ENCODE measurements at places on chromosomes 5 and 9.

DNA sequence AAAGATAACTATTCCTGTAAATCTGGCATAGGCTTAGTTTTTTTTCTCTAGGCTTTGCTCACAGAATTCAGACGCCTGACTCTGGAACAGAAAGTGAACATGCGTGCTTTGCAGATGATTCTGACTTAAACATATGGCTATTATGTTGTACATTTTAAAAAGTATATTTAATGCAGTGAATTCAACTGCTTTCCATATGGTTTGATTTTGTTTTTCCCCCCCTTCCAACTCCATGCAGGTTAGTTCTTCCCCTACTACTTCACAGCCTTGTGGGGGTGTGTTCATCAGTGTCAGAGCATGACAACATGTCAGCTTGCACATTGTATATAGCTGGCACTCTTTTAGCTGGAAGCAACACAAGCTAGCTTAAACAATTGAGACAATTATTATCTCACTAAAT lies 226.8 kb downstream of the TMEM167A start:
- DNase-seq, result no peak

- no peak for DNase-seq
Observed at GRCh38 chr5:153209687-153210086, 280.8 kb upstream of the GRIA1 start.

DNA sequence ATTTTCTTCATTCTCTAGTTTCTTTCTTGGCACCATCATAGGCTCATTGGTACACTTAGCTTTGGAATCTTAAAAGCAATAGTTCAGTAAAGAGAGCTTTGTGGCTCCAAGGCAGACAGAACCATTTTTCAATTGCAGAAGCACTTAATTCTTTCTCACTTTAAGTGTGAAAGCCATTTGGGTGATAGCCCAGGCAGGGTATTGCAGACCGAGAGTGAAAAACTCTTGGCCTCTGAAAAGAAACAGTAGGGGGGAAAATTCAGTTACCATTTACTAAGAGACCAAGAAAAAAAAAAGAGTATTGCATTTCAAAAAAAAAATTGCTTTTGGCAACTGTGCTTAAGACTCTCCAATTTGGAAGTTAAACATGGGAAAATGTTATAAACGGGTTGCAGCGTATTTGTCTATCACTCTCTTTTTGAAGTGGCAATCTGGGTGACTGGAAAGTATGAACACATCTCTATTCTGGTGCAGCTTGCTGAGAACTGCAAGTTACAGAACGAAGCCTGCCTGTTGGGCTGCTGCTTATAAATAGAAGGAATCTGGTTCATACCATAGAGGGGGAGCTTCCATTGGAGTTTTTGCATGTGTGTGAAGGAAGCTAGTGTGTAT lies 170.5 kb downstream of the TLE4 start:
- DNase-seq, result peak; percentile 50

DNA sequence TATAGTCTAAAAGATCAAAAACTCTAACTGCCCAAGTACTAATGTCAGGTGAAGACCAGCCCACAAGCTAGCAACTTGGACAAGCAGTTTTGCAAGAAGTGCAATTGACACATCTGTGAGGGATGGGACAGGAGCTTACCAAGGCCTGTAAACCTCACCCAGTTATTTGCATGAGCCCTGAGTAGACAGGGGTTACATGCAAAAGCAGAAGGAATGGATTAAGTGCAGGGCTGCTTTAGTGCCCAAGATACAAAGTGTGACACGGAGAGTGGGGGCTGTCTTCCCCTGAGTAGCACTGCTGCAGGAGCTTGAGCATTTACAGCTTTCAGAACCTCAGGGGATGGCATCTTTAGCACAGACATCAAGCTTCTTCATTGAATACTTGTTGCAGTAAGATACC lies 286.7 kb downstream of the ELAVL2 start:
- no peak for DNase-seq

DNA sequence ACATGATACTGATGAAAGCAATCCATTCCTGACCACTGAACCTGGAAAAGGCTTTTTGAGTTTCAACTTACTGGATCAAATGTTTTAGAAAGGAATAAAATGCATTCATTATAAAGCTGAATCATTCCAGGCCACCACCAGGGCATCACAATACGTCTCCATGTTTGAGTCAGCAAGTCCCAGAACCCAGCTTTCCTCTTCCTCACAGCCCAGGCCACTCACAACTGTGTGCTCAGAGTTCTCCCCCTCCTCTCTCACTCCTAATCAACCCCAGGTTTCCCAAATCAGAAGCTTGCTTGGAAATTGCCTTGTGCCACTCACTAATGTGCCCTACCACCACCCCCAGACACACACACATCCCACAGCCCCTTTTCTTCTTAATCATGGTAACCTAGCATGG lies 91.7 kb downstream of the GNA14 start:
- no peak for DNase-seq

- no peak for DNase-seq
Observed at GRCh38 chr5:27208051-27208450, 169.7 kb upstream of the CDH9 start.

DNA sequence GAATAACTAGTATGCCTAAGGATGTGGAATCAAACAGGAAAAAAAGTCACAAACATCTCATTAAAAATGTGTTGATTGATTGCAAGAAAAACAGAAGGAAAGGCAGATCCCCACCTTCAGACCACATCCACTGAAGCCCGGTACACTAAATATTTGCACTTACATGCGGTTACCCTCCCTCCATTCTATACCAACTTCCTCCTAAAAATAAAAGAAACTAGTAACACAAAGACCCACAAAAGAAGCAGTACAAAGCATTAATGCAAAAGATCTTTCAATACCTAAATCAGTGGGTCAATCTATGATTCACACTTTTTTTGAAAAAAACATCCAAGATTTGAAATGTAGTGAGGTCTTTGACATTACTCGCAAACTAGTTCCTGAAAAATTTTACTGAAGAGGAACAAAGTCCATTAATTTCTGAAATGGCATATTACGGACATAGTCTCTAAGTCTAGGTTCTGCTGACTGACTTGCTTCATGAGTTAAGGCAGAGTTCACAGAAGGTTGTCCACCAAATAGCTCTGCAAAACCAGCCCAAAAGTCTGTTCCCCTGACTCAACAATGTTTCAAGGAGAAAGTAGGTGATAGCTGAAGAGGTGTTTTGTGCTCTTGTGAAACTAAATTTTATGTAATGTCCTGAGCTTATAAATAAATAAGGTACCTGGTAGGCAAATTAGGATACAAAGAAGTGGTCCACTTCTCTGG lies 100.7 kb downstream of the PAM start:
- DNase-seq, result no peak

DNA sequence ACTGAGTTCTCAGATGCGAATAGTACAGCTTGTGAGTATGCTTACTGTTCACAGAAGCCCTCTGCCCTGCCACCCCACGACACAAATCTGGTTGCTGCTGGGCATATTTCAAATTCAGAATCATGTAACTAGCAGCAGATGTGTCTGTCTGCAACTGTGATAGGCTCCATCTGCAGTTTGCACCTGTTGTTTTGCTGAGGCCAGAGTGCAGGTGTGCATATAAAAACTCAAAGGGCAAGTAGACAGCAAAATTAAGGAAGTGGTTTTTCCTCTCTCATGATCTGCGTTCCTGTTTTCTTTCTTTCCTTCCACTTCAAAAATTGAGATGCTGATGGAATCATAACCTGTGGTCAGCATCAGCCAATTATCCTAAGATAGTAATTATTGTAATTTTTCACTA lies 1000.5 kb downstream of the PTPRD start:
- DNase-seq, result no peak

DNA sequence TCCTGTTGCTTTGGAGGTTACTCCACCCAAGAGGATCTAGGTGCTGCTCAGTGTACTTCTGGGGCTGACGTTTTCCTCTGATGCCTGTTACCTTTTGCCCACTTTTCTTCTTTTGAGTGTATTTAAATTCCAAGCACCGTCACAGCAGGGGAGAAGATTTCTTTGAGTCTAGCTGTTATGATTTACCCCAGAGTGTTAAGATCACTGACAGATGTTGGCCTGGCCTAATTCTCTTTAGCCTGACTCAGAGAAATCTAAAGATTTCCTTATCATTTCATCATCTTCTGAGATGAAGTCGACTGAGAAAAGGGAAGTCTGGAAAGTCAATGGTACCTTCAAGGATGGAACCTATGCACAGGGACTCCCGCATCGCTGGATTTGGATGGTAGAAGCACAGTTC lies 191.5 kb downstream of the FBXL7 start:
- no peak for DNase-seq

DNA sequence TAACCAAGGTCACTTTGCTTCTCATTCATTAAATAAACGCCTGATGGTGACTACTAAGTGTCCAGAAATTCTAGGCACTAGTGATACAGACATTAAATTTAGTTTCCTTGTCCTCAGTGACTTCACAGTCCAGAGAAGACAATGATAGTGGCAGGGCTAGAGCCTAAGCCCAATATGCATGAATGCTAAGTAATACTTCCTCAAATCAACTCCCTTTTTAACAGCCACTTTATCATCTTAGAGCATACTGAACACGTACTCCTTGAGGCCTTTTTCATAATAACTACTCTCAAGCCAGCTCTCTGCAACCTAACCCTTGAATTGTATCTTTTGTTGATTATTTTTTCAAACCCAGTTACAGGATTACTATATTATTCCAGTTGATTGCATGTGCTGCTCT lies 74.1 kb downstream of the STX17 start:
- no peak for DNase-seq

- DNase-seq, result no peak
Observed at GRCh38 chr9:7656636-7657035, 142.9 kb downstream of the DMAC1 start.

DNA sequence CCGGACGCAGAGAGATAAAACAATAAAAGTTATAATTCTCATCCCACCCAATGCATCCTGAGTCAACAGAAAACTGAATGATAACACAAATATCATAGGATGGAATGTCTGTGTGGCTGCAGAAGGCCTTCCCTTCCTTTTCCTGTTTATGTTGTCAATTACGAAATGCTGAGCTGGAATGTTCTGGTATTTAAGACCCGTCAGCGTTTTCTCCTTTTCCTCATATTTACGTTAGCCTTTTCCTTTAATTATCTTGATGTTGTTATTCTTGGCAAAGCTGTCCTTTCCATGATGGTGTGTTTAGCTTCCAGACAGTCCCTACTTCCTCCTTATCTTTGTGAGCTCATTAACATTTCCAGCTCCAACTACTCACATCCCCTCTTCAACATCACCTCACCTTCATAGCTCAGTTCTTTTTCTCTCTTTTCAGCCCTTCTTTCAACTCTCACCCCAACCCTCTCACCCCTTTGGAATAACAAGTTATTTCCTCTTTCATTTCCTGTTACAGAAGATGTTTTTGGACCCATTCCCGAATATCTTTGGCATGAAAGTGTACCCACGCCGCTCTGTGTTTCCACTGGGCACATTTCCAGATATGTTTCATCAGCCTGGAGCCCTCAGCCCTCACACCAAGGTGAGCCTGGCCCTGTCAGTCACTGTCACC lies 221.6 kb downstream of the NR2F1-AS1 start:
- DNase-seq, result no peak

GRCh38 chr5:39505363-39505762 lies 80.6 kb upstream of the DAB2 start:
- DNase-seq, result no peak

- peak; percentile 11 for DNase-seq
Observed at GRCh38 chr9:21656776-21657674, 145.4 kb upstream of the MTAP start.

GRCh38 chr9:87201351-87201751 lies 254.0 kb upstream of the GAS1 start:
- DNase-seq, result peak; percentile 62

DNA sequence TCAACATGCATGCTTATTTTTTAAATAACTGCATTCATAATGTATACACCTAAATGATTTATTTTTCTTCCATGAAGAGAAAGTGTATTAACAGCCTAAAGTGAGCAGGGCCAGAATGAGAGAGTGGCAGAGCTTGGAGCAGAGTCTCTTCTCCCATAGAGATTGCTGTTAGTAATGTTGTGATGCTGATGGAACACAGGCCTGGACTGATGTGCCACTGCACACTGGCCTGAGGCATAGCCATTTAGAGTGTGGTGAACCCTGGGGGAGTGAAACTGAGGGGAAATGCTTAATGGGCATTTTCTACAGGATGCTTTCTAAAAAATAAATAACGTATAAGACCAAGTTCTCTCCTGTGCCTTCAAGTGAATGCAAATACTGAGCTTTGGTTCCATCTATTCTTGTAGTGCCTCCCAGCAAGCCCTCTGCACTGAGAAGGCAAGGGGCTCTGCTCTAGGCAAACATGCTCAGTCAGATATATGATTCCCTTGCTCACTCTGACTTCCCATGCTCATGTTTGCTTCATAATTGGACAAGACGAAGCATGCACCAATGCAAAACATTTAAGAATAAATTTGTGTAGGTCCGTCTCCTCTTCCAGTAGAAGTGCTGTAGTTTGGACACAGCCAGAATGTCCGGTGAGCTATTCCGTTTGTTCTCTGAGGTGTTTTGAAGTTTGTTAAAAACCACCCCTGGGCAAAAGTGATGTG lies 185.7 kb downstream of the PBX3 start:
- DNase-seq, result no peak

GRCh38 chr5:57152316-57152715 lies 21.5 kb upstream of the GPBP1 start:
- no peak for DNase-seq

DNA sequence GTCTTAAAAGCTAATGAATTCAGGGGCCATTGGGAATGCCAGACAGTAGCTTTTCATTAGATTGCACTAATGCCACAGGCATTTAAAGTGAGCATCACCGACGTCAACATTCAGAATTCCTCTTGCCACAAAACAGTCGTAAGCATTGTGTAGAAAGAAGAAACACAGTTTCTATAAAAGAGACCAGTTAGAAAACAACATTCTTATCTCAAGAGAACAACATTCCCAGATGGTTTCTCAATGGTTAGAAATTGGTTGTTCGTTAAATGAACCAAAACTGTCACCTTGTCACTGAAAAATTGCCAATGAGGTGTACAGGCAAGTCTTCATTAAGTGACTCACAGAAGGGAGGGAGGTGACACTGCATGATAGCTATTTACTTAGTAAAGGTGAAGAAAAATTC lies 401.6 kb upstream of the PRR16 start:
- DNase-seq, result no peak

- DNase-seq, result no peak
Observed at GRCh38 chr5:83498585-83498984, 27.0 kb downstream of the VCAN start.

DNA sequence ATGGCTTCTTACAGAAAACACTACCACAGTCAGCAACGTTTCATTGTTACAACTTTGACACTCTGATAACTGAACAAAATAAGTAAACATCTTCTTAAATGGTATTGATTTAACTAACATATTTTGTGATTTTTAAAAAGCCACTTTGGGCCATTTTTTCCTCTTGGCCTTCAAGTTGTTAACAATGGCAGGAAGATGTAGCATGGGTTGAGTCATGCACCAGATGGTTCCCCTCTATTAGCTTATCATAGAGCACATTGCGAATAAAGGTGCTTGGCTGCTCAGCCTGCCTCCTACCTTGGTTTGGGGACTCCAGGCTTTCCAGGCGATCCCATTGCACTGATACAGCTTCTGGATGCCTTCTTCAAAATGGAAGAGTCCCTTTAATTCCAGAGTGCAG lies 24.1 kb upstream of the CER1 start:
- no peak for DNase-seq

DNA sequence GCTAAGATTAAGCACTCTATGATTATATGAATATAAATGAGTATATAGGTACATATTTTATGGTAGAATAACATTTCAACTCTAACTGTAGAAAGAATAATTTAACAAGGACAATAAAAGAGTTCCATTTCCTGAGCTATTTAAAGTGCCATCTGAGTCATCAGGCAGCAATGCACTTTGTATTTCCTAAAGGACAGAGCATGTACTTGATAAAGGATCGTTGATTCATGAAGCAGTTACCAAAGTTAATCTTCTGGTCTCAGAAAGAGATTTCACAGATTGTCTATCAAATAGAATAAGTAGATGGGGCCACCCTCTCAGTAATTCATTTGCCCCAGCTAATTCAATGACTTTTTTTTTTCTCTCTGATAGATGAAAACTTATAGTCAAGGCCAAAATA lies 747.8 kb downstream of the CDH18 start:
- DNase-seq, result no peak

Measured in hindlimb muscle (tissue), 1 donor.